ENCODE measurements at places on chromosomes 16 and 17.

DNA sequence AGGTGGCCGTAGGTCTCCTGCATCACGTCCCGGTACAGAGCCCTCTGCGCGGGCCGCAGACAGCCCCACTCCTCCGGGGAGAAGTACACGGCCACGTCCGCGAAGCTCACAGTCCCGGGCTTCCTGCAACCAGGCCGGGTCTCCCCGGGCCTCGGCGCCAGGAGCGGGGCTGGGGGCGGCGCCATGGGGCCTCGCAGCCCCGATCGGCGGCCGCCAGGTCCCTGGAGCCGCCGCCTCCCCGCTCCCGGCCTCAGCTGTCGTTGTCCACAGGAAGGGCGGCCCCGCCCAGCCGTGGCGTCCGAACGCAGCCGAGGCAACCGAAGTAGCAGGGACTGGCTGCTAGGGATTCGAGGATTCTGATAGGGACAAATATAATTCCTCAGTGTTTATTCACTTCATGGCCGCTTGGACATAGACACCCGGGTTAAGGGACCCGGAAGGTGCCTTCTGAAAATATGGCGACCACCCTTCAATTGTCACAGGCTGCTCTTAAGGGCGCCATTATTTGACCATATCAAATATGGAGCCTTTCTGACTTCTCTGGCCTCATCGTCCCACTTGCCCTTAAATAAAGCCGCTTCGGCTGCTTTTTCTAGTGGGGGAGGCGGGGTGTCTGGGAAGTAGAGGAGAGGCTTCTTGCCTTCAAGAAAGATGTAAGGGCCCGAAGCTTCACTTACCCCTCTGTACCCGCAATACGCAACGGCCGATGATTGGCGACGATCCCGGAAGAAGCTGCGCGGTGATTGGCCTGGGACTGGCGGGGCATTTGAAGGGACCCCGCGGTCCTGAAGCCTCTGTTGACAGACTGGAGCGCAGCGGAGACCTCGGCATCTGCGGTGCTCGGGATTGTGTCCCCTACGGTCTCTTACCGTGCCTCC lies at the start of gene ZNF688:
Gene ZNF688, minus strand, starts transcription at position 270 of the 878 bp plus-strand sequence. Its CDS starts 85 bp downstream, at position 185.
- DNase-seq: peak; percentile 95

DNA sequence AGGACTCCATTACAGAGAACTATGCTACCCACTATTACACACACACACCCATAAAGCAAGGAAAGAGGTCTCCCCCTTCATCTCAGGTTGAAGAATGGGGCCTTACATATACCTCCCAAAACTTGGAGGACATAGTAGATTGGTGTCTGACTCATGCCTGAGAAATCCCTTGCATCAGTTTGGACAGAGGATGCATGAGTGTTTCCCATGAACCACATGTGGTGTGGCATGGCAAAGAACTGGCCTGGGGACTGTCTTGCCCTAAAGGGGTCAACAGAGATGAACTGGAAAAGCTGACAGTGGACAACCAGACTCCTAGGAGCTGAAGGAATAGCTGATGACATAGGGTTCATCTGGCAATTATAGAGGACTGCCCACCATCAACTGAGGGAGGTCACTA lies 54.0 kb downstream of the DYNLRB2 start:
- no peak for DNase-seq

DNA sequence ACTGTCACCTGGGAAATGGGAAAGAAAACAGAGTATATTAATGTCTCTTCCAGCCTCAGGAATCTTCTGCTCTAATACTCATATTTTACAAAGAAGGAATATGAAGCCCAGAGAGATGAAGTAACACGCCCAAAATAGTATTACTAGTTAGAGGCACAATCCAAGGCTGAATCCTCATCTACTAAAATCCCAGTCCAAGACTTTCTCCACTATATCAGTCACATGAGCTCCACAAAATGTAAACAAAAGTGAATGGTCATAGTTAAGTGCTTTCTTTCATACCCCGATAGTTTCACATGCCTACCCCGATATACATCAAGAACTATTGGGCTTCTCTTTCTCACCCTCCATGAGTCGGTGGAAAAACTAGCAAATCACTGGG lies 965 bp downstream of the INTS2 start:
- no peak for DNase-seq

GRCh38 chr17:68658999-68659780 lies 58.0 kb upstream of the FAM20A start:
- DNase-seq: no peak

DNA sequence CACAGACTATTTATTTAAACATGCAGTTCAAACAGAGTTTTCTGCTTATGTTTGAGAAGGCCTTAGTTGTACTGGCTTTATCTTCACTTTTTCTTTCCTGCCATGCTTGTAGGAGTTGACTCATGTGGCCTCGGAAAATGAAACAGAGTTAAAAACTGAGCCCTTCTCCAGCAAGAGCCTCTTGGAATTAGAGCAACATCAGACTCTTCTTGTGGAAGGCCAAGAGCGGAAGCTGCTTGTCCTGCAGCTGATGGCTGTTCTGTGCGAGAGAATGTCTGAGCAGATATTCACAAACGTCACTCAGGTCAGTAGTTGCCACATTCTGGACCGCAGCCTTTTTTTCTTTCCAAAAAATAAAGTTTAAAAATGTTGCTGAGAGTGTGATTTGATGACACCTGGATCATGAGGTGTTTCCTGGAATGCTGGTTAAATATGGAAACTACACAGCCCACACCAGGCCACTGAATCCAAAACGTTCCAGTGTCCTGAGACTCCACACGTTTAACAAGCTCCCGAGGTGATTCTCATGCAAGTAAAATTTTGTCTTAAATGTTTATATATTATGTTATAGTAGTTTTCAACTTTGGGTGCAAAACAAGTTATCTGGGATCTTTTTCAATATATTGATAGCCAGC lies 65.9 kb downstream of the TANGO6 start:
- no peak for DNase-seq

- DNase-seq: no peak
These were observed 48.4 kb downstream of the NOG start for GRCh38 chr17:56641894-56642293.

GRCh38 chr17:21816592-21817567 lies 124.6 kb downstream of the KCNJ18 start:
- no peak for DNase-seq

DNA sequence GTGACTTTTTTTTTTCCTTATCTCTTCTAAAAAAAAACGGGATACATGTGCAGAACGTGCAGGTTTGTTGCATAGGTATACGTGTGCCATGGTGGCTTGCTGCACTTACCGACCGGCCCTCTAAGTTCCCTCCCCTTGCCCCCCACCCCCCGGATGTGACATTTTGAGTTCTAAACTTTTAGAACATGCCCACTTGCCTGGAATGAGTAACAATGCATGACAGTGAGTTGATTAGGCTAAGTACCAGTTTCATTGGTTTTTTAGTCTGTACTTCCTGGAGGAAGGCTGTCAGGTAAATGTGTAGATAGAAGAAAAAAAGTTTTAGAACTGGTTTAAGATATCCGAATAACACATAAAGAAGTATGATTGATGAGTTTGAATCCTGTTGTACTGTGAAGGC lies 4.0 kb downstream of the BPTF start:
- peak; percentile 53 for DNase-seq

DNA sequence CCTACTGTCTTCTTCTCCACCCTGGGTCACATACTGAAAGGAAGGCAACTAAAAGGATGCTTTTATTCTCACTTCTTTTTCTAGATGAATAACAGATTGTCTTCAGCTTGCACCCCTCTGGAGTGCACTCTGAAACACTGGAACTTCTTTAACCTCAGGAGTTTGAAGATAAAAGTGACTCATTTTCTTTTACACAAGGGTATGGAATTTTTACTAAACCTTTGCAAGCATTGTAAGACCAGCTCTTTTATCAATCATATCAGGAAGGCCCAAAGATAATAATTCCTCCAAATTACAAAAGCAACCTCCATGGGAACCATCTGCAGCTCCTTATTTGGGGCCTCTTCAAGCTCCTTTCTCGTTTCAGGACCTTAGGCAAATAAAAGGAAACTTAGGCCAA lies 193.5 kb upstream of the KIF2B start:
- DNase-seq: no peak

- no peak for DNase-seq
These were observed 14.8 kb upstream of the GPATCH8 start for GRCh38 chr17:44518032-44518431.

- DNase-seq: no peak
These were observed 55.8 kb upstream of the TANC2 start for GRCh38 chr17:62910277-62910676.

DNA sequence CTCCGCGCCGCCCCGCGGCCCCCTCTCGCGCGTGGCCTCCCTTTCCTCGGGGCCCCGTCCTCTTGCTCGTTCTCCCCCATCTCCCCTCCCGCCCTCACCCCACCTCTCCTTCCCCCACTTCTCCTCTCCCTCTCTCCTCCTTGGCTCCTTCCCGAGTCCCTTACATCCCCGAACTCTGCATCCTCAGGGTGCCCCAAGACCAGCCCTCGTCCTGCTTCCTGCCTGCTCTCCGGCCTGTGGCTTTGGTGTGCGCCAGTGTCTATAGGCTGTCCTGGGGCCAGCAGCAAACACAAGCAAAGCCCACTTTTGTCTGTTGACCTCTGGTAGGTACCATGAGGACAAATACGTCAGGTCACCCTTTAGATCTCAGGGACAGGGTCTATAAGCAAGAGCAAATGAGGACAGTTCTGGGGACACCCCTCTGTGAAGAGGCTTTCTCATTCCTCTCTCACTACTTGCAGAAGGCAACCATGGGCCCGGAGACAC lies 284 bp upstream of the COPZ2 start:
- DNase-seq: no peak

DNA sequence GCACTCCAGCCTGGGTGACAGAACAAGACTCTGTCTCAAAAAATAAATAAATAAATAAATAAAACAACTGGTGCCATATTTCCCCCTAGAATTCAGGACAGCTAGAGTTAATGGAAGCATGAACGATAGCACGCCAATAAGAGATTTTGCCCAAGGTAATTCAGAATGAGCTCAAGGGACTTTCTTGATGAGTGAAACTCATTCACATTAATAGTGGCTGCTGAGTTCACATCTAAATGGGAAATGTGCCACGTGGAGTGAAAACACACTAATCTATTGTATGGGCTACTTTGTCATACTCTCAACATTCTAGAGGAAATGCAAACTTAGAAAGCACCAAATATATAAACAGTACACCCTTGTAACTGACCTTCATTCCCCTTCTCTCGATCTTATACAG lies 47.4 kb upstream of the PSMD7 start:
- no peak for DNase-seq

DNA sequence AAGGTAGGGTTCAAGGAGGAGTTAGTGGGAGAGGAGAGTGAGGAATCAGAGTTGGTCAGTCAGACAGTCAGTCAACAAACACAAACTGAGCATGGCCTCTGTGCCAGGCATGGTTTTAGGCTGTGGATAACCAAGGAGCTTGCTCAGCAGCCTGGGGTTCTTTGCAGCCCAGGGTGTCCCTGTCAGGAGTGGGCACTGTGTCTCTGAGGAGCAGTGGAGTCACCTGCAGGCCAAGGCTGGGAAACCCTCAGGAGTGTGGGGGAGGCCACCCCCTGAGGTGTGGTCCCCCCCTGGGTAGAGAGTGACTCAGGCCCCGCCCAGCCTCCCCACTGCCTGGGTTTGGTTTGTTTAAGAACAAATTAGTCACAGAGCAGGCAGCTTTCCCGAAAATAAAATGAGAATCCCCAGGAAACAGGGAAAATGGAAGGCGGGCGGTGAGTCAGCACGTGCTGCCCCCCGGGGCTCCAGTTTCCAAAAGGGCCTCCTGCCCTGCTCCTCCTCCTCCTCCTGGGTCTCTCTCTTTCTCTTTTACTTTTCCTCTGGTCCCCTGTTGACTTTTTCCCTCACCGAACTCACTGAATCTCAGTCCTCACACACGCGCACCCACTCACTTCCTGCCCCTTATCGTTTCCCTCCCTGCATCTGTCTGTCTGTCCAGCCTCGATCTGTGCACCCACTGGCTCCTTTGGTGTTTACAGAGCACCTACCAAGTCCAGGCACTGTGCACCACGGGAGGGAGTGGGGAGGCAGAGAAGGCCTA lies 44.3 kb downstream of the SOCS3 start:
- peak; percentile 68 for DNase-seq

GRCh38 chr17:31320791-31321190 lies 631 bp downstream of the EVI2A start:
- no peak for DNase-seq

DNA sequence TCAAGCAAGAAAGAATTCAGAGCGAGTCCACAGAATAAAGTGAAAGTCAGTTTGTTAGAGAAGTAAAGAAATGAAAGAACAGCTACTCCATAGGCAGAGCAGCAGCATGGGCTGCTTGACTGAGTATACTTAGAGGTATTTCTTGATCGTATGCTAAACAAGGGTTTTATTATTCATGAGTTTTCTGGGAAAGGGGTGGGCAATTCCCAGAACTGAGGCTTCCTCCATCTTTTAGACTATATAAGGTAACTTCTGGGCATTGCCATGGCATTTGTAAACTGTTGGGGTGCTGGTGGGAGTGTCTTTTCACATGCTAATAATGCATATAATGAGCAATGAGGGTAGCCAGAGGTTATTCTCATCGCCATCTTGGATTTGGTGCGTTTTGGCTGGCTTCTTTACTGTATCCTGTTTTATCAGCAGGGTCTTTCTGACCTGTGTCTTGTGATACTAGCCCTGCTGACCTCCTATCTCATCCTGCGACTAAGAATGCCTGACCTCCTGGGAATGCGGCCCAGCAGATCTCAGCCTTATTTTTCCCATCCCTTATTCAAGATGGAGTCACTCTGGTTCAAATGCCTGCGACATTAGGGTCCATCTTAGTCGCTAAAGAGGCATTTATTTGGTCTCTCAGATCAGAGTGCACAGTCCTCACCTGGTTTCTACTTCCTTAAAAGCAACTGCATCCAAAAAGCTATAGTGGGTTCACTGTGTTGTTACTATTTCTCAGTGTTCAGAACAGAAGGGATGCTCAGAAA lies 100.6 kb upstream of the CACNG5 start:
- DNase-seq: no peak

DNA sequence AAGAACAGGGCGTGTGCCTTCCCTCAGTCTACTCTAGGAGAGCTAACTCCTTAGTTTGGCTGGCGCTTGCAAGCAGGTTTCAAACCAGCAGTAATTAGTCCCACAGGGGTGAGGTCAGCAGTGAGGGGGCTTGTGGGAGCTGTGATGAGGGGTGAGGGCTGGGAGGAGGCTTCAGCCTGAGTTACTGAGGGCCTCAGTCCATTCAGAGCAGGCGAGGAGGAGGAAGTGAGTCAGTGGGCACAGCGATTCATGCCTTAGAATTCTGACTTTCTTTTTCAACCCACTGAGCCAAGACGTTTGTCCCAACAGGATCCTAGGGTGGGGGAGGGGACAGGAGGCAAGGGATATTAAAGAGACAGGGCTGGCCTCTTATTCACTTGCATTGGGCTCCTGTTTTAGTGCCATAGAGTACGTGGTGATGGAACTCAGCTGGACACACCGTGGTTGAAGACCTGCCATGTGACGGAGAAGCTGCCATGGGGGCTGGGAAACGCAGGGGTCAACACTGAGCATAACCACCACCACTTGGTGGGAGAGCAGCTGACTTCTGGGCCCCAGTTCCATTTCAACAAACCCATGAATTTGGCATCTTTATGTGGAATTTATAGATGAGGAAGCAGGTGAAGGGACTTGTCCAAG lies 8.3 kb upstream of the ITGA3 start:
- DNase-seq: no peak

- DNase-seq: no peak
These were observed 66.3 kb downstream of the BPTF start for GRCh38 chr17:67891481-67892119.

GRCh38 chr17:57408071-57408811 lies 151.9 kb downstream of the MSI2 start:
- peak; percentile 17 for DNase-seq

- no peak for DNase-seq
These were observed 110.5 kb downstream of the SDK2 start for GRCh38 chr17:73533781-73534180.

GRCh38 chr17:35048685-35049379 lies 14.7 kb downstream of the RFFL start:
- no peak for DNase-seq

GRCh38 chr17:77466140-77466539 lies 325.4 kb downstream of the SEC14L1 start:
- DNase-seq: no peak

Measured in stimulated activated CD4-positive, alpha-beta T cell treated with anti-CD3 and anti-CD28 coated beads, Interleukin-4, amount 100 ng/mL, for 24 hours (primary cell).